ENCODE measurements at places on chromosomes 2 and 18. TPM values are rescaled to one million over a fixed set of nuclear protein-coding genes. Genes with fewer than 3 reads are reported as not detected.

DNA sequence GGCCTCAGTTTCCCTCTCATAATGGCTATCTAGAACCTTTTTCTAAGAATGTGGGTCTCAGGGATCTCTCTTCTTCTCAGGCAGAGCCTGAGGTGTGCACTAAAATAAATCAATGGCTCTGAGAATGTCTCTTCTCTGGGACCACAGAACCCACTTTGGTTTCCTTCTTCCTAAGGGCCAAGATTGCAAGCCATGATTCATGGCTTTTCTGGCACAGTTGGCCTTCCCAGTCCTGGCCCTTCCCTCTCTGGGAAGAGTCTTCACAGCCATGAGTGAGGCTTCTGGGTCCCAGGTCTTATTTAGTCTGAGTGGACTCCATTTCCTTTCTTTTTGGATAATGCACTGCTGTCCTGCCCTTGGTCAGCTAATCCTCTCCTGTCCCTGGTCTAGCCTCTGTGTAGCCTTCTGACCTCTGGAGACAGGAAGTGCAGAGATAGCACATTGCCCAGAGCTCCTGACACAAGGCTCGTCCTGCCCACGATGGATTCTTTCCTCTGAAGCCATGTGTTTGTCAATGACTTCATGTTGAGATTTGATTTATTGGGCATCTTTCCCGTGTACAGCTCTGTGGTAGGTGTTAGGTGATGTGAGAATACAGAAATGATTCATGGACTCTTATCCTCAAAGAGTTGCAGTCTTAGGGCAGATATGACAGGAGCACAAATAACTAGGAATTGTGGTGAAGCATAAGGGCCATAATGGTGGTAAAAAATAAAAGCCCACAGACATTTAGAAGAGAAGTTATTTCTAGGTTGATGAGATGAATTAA, 245.0 kb downstream of the CLIP4 start:
- no peak for DNase-seq

GRCh38 chr2:65992198-65992554, 442.7 kb upstream of the MEIS1 start:
- DNase-seq: no peak

GRCh38 chr2:223952280-223952968, 4.8 kb upstream of the MRPL44 start:
- no peak for DNase-seq

DNA sequence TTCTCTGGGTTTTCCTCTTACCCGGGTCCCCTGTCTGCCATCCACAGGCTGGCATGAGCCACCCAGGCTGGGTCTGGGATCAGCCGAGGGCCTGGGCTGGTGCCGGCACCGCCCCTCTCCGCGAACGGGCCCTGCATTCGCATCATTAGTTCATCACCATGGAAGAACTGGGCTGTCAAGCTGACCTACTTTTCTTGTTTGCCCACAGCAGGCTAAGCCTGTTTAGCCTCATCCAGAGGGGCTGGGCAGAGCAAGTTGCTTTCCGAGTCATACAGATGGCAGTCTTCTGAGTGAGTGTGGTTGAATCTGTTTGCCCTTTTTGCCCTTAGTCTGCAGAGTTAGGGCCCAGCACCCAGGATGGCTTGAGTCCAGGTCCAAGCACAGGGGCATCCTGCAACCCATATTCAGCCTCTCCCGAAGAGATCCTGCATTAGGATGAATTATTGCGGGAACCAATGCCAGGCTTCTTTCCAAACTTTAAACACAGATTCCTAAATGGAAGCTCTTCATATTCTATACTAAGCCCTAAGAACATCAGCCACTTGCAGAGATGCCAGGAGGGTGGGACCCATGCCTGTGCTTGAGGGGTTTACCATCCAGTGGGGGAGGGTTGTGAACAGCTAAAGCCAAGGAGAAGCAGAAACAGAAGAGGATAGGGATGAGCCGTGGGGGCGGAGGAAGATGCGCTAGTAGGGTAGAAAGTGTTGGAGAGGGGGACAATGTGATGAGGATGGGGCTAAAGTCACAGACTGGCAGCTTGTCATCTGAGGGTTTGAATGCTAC, 68.0 kb downstream of the NPAS2 start:
- no peak for DNase-seq

GRCh38 chr18:67519592-67519991, 3.1 kb upstream of the DSEL start:
- DNase-seq: no peak

DNA sequence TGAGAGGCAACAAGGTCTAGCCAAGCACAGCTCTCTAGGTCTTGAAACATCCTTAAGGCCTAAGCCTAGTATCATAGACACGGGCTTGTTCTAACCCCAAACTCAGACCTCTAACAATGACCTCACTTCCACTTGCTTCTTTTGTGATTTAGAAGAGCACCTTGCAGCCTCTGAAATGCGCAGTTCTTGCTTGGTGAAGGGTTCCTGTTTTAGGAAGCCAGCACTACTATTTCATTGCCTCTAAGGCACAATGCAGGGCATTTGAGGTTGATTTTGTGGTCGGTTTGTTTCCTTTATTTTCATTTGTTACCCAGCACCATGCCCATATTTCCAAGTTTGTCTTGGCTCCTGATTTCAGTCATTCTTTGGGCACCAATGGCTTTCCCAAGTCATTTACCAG, 117.0 kb upstream of the CYP1B1 start:
- no peak for DNase-seq

DNA sequence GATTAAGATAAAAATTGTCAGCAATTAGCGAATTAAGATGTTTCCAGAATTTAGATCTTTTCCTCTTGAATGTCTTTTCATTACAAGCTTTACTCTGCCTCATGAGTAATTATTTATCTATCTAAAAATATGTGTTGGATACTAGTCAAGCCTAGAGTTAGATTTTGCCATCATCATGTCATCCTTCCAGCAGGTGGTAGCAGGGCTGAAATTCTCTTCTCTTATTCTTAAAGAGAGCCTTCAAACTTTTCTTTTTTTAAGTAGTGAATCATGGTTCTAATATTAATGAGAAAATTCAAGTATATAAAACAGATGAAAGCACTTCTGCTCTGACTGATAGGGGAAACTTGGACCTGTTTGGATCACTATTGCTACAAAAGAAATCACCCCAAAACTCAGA, 240.7 kb upstream of the EPAS1 start:
- no peak for DNase-seq

DNA sequence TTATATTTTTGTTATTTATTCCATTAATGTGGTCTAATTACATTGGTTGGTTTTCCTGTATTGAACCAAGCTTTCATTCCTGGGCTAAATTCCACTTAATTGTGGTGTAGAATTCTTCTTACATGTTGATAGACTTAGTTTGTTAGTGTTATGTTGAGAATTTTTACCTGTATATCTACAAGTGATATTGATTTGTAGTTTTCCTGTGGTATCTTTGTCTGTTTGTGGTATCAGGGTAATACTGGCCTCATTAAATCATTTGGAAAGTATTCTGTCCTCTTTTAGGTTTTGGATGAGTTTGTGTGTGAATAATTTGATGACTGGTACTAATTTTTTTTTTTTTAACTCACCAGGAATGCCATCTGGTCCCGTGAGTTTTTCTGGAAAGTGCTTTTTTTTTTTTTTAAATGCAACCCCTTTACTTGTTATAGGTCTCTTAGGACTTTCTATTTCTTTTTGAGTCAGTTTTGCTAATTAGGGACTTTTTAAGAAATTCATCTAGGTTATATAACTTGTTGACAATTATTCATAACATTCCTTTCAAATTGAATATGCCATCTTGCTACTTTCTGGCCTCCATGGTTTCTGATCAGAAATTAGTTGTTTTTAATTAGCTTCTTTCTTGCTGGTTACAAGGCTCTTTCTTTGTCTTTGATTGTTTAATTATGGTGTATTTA, 232.8 kb downstream of the CCDC85A start:
- no peak for DNase-seq

GRCh38 chr2:30165050-30165520, 18.3 kb downstream of the YPEL5 start:
- peak; percentile 68 for DNase-seq

GRCh38 chr2:64634345-64635267, 19.1 kb downstream of the SERTAD2 start:
- DNase-seq: no peak

FIGN gene
- not detected for total RNA-seq

HOXD9 gene
- total RNA-seq: not detected

TMEM169 gene
- total RNA-seq: 1.6 TPM

ATF2 gene
- 67.0 TPM for total RNA-seq

C2orf15 gene
- total RNA-seq: 1.9 TPM

CBLN2 gene
- total RNA-seq: not detected

SH3BP4 gene
- 1.6 TPM for total RNA-seq

SAG gene
- total RNA-seq: 0.02 TPM

SLC30A3 gene
- 2.3 TPM for total RNA-seq
